Bronchial epithelial cell (primary cell): ENCODE measurements at places on chromosomes 3 and 15. TPM values are rescaled to one million over a fixed set of nuclear protein-coding genes. Genes with fewer than 3 reads are reported as not detected.

Gene PRTG
- total RNA-seq, result under 0.01 TPM in 1 of 2 replicates, not detected in the other

Gene NR2F2
- total RNA-seq, result 1.4 and 1.6 TPM in 2 replicates

Gene XIRP1
- total RNA-seq, result not detected in 2 replicates

Gene SCG3
- not detected in 2 replicates for total RNA-seq

Gene MAP6D1
- total RNA-seq, result 0.79 and 0.90 TPM in 2 replicates

Gene MASP1
- total RNA-seq, result 0.13 and 3.9 TPM in 2 replicates

Gene IL16
- under 0.01 and 0.79 TPM in 2 replicates for total RNA-seq

Gene SPTSSB
- total RNA-seq, result 3.9 and 6.3 TPM in 2 replicates

Gene ROBO1
- 20.8 and 66.6 TPM in 2 replicates for total RNA-seq

Gene CKMT1A
- total RNA-seq, result 15.3 and 38.8 TPM in 2 replicates

Gene ROPN1
- total RNA-seq, result not detected in 2 replicates

Gene GOLGA8J
- not detected in 2 replicates for total RNA-seq

Gene FBXL2
- total RNA-seq, result 9.1 and 13.4 TPM in 2 replicates

Gene DIS3L
- 11.8 and 19.2 TPM in 2 replicates for total RNA-seq

- DNase-seq, result no peak
These were observed 176.0 kb upstream of the TRIM42 start for GRCh38 chr3:140501770-140502364.

- no peak for DNase-seq
These were observed 51.4 kb upstream of the ATOSA start for GRCh38 chr15:52730594-52730993.

DNA sequence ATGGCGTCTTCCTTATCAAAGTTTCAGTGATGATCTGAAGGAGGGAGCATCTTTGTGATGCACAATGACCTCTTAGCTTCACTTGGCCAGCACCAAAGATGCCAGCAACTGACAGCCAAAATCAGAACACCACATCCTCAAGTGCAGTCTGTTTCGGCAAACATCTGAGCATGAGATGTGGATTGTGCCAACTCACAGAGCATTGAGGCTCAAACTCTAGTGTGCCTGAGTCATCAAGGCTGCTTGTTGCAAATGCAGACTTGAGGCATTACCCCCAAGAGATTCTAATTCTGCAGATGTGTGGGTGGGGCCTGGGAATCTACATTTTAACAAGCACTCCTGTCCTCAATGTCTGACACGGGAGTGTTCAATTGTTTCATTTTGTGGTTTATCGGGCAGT is 35.8 kb downstream of the ABHD5 start:
- peak; percentile 16 for DNase-seq

GRCh38 chr3:79263423-79263822 is 504.4 kb downstream of the ROBO1 start:
- DNase-seq, result no peak

DNA sequence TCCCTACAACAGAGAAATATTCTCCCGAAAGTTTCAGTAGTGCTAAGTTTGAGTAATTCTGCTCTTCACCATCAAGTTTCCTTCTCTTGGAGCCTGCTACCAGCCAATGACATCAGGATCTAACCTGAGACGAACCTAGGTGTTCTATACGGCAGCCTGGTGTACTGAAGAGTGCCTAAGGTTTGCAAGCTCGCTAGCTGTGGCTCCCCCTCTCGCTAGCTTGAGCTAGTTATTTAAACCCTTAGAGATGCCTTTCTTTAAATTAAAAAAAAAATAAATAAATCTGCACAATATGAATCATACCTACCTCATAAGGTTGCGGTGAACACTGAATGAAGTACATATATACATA is 1.4 kb upstream of the COL8A1 start:
- DNase-seq, result peak; percentile 89

- DNase-seq, result no peak
These were observed 103.0 kb upstream of the RPL32 start for GRCh38 chr3:12944413-12944812.

DNA sequence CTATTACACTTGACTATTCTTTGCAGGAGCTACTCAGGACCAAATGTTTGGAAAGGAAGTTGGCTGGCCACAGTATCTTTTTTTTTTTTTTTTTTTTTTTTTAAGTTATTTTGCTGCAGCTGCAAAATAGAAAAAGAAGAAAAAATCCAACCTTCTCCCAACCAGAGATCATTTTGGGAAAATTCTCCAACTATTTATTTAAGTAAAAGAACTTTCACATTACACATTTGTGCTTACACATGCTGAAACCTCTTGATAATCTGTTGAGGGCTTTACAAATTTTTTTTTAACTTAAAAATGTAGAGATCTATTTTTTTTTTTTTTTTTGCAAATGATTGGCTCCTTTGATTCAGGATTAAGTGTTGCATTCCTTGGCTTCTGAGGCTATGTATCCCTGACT is 148.0 kb downstream of the POLR2M start:
- no peak for DNase-seq

DNA sequence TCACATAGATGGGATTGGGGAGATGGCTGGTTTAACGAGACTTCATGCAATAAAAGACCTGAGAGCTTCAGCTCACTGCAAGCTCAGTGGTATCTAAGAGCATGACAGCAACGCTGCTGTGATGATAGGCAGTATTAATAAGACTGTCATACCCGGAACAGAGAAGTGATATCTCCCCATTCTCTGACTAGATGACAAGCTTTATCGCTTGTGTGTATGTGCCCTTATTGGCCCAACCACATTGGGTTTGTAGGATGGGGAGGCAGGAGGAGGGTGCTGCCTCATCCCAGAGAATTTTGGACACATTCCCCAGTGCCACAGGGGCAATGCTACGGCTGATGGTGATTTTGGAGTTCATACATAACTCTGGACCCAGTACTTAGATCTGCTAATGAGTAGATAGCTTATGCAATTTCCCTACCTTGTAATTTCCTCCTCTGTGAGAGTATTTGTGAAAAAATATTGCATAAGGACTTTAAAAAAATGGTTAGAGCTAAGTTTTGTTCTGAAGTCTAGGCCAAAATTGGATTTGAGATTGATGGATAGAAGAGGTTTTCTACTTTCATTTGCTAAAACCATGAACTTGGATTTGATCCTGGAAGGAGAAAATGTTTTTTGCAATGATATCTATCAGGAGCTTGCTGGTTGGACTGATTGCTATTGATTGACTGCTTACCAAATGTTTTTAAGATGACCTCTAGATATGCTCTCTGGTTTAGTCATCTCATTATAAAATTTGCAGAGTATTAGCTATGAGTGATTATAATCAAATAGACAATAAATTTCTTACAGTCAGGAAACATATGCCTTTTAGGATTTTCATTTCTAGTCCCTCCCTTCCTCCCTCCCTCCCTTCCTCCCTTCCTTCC is 14.0 kb upstream of the TMEM212 start:
- DNase-seq, result no peak

DNA sequence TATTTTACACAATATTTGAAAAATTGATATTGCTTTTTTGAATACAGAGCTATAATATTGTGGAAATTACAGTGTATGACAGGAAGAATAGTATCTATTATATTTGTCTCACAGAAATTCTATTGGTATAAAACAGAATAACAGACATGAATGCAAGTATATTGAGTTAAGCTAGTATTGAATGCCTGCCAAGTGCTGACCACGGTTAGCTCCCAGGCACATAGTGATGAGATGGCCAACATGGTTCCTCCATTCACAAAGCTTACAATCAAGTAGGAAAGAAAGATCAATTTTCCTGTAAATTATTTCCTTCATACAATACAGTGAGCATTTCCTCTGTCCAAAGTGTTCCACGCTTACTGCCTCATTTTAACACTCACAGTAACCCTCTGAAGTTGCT is 67.6 kb downstream of the TP63 start:
- no peak for DNase-seq

DNA sequence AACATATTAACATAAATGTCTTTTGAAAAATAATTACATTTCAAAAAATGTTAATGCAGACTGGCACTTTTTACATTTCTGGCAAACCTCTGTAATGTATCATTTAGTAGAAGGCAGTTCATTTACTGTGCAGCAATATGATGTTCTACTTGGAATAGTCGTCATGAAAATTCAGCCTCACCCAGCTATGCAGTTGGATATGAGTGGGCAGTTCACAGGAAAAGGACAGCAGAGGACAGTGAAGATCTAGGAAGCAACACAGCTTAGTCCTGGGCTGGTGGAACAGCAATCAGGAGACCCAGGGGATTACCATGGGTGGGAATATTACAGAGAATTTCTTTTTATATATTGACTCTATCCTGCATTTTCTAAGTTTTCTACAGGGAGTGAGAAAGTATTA is 63.6 kb downstream of the ANO10 start:
- no peak for DNase-seq

GRCh38 chr3:132343018-132343612 is 25.9 kb downstream of the ACP3 start:
- DNase-seq, result peak; percentile 68

DNA sequence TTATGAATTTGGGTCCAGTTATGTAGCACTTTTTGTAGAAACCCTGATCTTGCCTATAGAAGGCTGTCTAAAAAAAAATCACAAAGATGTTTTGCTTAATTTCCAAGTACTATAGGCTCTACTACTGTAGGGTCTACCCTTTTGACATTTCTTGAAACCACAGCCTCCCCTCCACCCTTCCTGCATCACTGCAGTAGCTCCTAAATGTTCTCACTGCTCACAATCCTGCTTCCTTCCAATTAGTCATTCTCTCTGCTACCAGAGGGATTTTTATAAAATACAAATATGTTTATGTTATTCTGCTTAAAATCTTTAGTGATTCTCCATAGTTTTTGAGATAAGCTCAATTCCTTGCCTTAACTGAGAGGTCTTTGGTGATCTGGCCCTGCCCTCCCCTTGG is 114.0 kb downstream of the CYP19A1 start:
- DNase-seq, result no peak

DNA sequence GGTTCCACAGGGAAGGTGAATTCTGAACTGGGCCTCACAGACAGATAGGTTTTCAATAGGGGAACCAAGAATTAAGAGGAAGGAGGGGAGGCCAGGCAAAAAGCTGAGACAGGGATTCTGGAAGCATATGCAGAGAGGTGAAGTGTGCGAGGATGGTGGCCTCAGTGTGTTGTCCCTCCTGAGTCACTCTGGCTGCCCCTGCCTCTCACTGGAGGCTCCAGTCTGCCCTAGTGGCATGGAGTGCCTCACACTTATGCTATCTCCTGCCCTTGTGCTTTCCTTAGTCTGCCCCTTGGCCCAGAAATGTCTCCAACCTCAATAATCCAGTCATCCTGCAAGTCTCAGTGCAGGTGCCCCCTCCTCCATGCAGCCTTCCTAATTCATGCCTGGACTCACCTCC is 32.2 kb upstream of the RBP1 start:
- no peak for DNase-seq

DNA sequence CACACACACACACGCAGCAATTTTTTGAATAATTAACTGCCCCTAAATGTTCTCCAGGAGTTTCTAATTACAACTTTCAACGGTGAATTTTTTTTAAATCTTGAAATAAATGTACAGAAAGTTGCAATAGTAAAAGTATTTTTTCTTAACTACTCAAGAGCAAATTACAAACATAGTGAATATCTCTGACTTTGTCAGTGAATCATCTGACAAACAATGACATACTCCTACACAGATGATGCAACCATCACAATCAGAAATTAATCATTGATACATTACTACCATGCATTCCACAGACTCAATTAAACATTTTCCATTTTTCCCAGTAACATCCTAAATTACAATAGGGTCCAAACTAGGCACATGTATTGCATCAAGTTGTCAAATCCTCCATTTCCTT is 597.3 kb downstream of the NAALADL2 start:
- peak; percentile 82 for DNase-seq

DNA sequence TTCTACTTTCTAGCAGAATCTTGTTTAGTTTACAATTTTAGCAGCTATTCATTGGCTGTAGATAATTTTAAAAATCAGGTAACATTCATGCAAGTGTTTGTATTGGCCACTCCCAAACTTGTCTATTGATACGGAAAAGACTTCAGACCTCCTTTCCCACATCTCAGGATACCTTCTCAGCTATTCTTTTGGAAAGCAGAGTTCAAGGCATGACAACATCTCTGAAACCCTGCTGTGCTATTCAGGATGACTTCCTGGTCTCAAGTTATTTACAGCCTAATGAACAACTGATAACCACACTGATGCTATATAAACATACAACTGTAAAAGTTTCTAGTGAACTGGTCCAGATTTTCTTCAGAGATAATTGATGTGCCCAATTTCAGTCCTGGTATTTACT is 55.8 kb downstream of the DZIP3 start:
- no peak for DNase-seq

GRCh38 chr15:66994927-66995656 is 70.3 kb upstream of the SMAD3 start:
- DNase-seq, result peak; percentile 30

- DNase-seq, result peak; percentile 17
These were observed 217.0 kb downstream of the ZNF621 start for GRCh38 chr3:40741729-40742128.

GRCh38 chr3:139930211-139930610 is 4.8 kb upstream of the CLSTN2 start:
- DNase-seq, result no peak

- no peak for DNase-seq
These were observed 22.0 kb downstream of the SMAD6 start for GRCh38 chr15:66723826-66724731.

GRCh38 chr15:31453558-31454318 is 127.1 kb downstream of the KLF13 start:
- no peak for DNase-seq

GRCh38 chr3:107431246-107432012 is 54.2 kb downstream of the CCDC54 start:
- no peak for DNase-seq

DNA sequence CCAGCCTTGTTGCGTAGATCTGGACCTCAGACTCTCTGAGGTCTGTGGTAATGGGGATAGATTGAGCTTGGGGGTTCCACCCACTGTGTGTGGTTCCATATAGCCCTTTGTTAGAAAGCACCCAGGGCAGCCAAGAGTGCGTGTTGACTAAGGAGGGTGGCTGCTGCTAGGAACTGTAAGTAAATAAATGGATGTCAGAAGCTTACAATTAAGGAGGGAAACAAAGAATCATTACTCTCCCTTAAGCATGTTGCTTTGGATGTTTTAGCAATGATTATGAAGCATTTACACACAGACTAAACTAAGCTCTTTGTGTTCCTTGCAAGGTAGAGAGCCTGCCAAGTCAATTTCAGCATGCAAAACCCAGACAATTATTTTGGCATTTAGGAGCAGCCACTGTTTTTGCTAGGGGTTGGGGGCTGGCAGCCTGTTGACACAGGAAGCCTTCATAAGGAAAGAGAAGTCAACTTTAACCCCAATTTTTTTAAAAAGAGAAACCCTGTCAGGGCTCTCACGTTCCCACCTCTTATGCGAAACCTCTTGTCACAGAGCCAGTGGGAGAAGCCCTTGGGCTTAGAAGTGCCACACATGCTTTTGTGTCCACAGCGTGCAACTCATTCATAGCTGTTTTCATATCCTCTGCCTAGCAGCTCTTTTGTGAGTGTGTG is 127.8 kb downstream of the CMSS1 start:
- no peak for DNase-seq

DNA sequence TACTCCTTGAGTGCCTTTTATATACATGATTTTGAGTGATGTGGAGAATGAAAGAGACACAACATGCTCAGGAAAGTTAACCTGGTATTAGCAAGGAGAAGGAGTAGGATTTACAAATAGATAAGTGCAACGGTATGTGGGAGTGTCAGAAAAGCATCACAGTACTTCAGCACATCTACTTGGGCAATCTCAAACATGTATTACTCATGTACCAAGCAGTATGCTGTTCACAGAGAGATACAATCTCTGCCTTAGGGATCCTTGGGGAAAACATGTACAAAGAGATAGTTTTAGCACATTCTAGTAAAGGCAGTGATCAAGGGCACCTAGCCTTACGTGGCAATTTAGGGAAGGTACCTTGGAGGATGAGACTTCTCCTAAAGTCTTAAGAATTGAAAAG is 146.5 kb downstream of the FILIP1L start:
- DNase-seq, result peak; percentile 82

- no peak for DNase-seq
These were observed 65.8 kb downstream of the EXOG start for GRCh38 chr3:38561746-38562466.

- peak; percentile 87 for DNase-seq
These were observed 1.4 kb upstream of the ATP13A3 start for GRCh38 chr3:194488055-194488742.
